ENCODE measurements at places on chromosomes 3 and 15. TPM values are rescaled to one million over a fixed set of nuclear protein-coding genes. Genes with fewer than 3 reads are reported as not detected.
A peak's percentile ranks its signal among the peaks of the same experiment; 100 is the strongest.

DNA sequence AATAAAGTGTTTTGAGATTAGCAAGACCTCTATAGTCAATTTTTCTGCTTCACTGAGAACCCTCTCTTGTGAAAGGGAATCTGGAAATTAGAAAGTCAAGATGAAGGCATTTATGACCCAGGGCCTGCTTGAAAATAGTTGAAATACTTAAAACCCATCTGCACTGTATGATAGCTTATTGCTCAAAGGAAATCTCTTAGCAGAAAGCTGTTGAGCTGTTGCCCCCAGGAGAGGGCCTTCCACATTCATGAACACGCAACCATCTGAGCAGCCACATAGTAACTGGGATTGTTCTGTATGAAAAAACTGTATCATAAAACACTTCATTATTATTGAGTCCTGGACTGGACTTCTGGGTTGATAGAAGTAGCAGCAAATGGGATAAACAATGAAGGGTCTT lies 106.4 kb upstream of the PTX3 start:
- H3K4me3 ChIP-seq: no peak overlapping the region
- no peaks in the 10 kb centered on the region for H3K36me3 ChIP-seq
- H3K27ac ChIP-seq: no peak overlapping the region
- H3K27me3 ChIP-seq: no peaks in the 10 kb centered on the region
- DNase-seq: no peak

GRCh38 chr15:36612063-36612788 lies 32.8 kb downstream of the CDIN1 start:
- DNase-seq: no peak
- no peaks in the 10 kb centered on the region for H3K4me1 ChIP-seq
- no peak overlapping the region for H3K4me3 ChIP-seq
- no peaks in the 10 kb centered on the region for H3K36me3 ChIP-seq

DNA sequence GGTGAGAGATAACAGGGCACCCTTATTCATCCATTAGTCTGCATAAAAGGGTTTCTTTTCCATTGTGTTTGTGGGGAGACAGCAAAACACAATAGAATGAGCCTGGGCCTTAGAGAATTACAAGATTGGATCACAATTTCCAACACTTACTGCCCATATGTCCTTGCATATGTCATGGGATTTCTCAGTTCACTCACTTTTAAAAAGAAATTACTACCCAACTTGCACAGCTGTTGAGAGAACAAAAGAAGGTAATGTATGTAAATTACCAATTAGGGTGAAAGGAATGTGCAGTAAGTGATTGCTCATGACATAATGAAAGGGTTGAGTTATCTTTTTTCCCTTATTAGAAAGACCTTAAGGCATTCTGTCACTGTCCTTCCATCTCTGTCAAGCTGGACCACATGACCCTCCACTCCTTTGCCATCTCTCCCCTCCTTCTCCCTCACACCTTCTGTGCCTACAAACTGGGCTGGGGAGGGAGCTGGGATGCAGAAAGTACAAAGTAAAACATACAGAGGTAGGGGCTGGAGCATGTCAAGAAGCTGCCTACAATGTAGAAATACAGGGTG lies 244.2 kb downstream of the ZMAT3 start:
- H3K4me3 ChIP-seq: no peak overlapping the region
- peaks cover 2% of the 10 kb centered on the region for H3K4me1 ChIP-seq
- no peaks in the 10 kb centered on the region for H3K27me3 ChIP-seq
- H3K36me3 ChIP-seq: no peaks in the 10 kb centered on the region
- DNase-seq: no peak

DNA sequence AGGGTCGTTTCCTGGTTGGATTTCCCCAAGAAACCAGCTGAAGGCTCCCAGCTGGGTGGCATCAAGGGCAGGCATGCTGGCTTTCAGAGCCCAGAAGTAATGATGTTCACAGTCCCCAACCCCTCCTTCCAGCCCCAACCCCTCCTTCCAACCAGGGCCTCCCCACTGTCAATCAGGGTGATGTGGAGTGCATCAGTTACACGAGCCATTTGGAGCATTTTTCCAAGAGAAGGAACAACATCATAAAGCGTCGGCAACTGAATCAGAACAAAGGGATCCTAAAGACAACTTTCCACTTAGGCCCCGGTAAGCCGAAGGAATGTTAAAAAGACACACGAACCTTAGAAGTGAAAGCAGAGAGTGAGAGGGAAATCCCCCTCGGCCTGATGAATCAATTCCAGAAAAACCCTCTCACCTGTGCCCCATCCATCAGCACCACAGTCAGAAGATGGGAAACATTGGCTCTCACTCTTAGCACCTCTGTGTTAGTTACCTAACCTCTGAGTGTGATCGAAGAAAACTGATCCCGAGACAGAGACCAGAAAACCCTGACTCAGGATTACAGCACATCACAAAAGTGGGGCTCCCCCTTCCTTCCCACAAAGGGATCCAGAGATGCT lies 101.2 kb upstream of the WNT5A start:
- no peaks in the 10 kb centered on the region for H3K36me3 ChIP-seq
- no peaks in the 10 kb centered on the region for H3K27me3 ChIP-seq
- H3K4me1 ChIP-seq: no peaks in the 10 kb centered on the region

- peaks cover 8% of the 10 kb centered on the region for H3K4me1 ChIP-seq
Measured at GRCh38 chr3:106130384-106131198, 261.8 kb upstream of the CBLB start.

- H3K36me3 ChIP-seq: peaks cover 52% of the 10 kb centered on the region
- H3K27me3 ChIP-seq: no peaks in the 10 kb centered on the region
- DNase-seq: no peak
- peak overlapping the region; percentile 89 for H3K27ac ChIP-seq
Measured at GRCh38 chr3:56684029-56684428, 964 bp upstream of the TASOR start.

DNA sequence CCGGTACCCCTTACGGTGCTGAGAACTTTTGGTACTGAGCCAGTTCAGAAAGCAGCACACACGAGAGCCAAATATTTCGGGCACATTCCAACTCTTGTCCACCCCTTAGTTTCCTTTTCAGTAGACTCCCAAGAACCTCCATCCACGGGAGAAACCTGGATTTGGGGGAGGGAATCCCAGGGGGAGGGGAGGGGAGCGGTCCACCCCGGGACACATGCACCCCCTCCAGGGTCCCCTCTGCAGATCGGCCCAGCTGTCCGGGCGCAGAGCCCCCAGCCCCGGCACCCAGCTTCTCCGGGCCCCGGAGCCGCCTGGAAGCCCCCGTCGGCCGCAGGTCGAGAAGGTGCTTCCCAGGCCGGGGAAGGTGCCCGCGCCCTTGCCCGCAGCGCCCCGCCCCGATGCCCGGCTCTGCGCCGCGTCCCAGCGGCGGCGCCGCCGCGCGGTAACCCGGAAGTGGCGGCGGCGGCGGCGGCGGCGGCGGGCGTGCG lies 455 bp upstream of the ABHD17C start:
- peak; percentile 30 for DNase-seq
- peaks cover 18% of the 10 kb centered on the region for H3K4me1 ChIP-seq
- H3K27ac ChIP-seq: peak overlapping the region; percentile 82
- no peaks in the 10 kb centered on the region for H3K36me3 ChIP-seq
- peak overlapping the region; percentile 79 for H3K4me3 ChIP-seq
- peaks cover 29% of the 10 kb centered on the region for H3K27me3 ChIP-seq

DNA sequence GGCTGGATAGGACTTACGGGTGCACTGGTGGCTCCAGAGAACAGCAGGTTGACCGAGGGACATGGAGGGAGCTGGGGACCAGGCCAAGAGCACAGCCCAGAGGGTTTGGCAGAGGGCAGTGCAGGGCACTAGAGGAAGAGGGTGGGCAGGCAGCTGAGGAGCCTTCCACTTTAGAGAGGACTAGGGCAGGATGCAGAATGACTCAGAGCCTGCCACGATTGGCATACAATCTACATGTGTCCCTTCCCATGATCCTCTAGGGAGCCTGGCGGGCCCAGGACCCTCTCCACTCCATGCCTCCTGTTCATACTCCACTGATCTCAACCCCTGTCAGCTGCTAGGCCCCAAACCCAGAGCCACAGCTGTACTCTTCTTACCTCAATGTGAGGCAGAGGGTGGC lies 14.4 kb upstream of the APEH start:
- H3K4me3 ChIP-seq: no peak overlapping the region
- H3K27me3 ChIP-seq: no peaks in the 10 kb centered on the region
- no peaks in the 10 kb centered on the region for H3K4me1 ChIP-seq
- H3K36me3 ChIP-seq: no peaks in the 10 kb centered on the region

DNA sequence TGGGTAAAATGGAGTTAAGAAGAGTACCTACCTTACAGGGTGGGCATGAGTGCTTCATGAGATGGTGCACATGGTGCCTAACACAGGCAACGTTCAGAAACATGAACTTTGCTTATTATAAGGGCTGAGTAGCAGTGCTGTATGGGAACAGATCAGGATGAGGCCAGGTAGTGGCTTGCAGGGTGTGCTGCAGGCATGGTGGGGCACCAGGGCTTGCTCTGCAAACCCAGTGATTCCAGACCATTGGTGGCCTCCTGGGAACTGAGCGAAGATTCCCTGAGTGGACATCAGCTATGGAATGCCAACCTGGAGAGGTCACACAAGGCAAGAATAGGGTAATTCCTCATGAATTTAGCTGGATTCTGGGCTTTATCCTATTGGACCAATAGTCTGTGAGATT lies 15.8 kb downstream of the TMEM43 start:
- H3K4me3 ChIP-seq: no peak overlapping the region
- no peaks in the 10 kb centered on the region for H3K27me3 ChIP-seq
- H3K36me3 ChIP-seq: peaks cover 39% of the 10 kb centered on the region
- DNase-seq: no peak
- peak overlapping the region; percentile 78 for H3K27ac ChIP-seq
- H3K4me1 ChIP-seq: peaks cover 42% of the 10 kb centered on the region

- H3K36me3 ChIP-seq: no peaks in the 10 kb centered on the region
- H3K27ac ChIP-seq: no peak overlapping the region
- H3K4me1 ChIP-seq: no peaks in the 10 kb centered on the region
- peaks cover 5% of the 10 kb centered on the region for H3K27me3 ChIP-seq
Measured at GRCh38 chr3:5276934-5277333, 89.4 kb downstream of the EDEM1 start.

- no peak overlapping the region for H3K27ac ChIP-seq
- no peak for DNase-seq
- no peaks in the 10 kb centered on the region for H3K36me3 ChIP-seq
- peaks cover 12% of the 10 kb centered on the region for H3K4me1 ChIP-seq
Measured at GRCh38 chr3:184003187-184003967, 14.3 kb downstream of the ABCC5 start.

DNA sequence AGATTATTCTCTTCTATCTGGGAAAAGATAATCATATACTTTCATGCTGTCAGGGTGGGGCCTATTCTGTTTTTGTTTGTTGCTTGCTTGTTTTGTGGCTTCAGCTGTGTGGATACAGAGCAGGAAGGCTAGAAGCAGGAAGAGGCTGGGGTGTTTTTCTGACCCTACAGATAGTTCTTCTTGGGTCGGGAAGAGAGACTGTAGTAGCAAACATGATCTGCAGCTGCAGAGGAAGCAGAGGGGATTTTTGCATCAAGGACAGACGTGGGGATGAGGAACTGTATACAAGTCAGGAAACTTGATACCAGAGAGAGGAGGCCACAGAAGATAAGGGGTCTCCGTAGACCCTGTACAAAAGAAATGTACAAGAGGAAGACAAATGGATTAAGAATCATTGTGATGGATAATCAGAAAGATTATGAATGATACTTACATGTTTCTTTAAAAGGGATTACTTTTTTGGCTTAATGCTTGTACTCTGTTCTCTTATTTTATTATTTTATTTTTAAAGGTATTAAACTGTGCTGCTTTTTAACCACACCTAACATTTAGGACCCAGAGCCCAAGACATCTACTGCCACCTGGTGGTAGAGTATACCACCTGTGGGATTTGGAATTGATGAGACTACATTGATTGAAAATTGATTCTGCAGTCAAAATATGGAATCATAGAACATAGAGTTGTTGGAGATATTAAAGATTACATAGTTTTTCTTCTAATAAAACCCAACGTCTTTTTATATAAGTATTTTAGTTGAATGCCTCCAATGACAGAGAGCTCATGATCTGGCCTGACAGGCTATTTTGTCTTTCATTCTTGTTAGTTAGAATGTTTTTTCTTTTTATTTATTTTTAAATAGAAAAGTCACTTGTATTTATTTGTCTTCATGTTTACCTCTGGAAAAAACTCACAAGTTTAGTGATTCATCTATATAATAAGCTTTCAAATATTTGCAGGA lies 87.3 kb upstream of the ROPN1 start:
- peak; percentile 24 for DNase-seq
- no peak overlapping the region for H3K4me3 ChIP-seq
- H3K27me3 ChIP-seq: peaks cover 13% of the 10 kb centered on the region
- H3K4me1 ChIP-seq: no peaks in the 10 kb centered on the region

GRCh38 chr3:194045919-194046318 lies 90.0 kb upstream of the HES1 start:
- H3K27ac ChIP-seq: no peak overlapping the region
- DNase-seq: no peak
- peaks cover 12% of the 10 kb centered on the region for H3K27me3 ChIP-seq
- H3K4me3 ChIP-seq: no peak overlapping the region
- peaks cover 3% of the 10 kb centered on the region for H3K4me1 ChIP-seq

DNA sequence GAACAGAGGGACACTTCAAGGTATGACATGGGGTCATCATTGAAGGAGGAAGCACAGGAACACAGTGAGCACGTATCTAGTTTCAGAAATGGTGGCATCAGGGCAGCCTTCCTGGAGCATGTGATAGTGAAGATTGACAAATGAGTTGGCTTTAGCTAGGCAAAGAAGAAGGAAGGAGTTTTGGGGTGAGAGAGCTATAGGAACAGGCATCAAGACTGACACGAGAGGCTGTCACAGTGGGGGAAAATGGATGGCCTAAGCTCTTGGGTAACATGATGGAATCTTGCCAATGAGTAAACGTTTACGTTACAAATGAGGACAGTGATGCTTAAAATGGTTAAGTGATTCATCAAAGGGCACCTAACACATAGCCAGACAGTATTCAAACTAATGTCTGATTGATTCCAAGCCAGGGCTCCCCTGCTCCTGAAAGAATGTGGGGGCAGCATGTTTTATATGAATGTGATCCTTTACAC lies 23.1 kb upstream of the GPR171 start:
- H3K4me3 ChIP-seq: no peak overlapping the region
- no peak for DNase-seq
- H3K27ac ChIP-seq: peak overlapping the region; percentile 6

- DNase-seq: no peak
- no peak overlapping the region for H3K4me3 ChIP-seq
- H3K27ac ChIP-seq: no peak overlapping the region
- no peaks in the 10 kb centered on the region for H3K36me3 ChIP-seq
- H3K4me1 ChIP-seq: no peaks in the 10 kb centered on the region
Measured at GRCh38 chr3:175179055-175179454, 319.9 kb downstream of the NAALADL2 start.

The DNAJB11 gene
- total RNA-seq: 54.9 TPM

The OSBPL10 gene
- 0.89 TPM for total RNA-seq

The ATP13A3 gene
- total RNA-seq: 73.8 TPM

The TGM5 gene
- not detected for total RNA-seq

The CEP19 gene
- 5.3 TPM for total RNA-seq

The RPL32 gene
- 2,113 TPM for total RNA-seq

The HCLS1 gene
- 350 TPM for total RNA-seq

The CALML4 gene
- 13.5 TPM for total RNA-seq

The FBXW12 gene
- not detected for total RNA-seq

The B3GNT5 gene
- total RNA-seq: 0.71 TPM

The C3orf22 gene
- total RNA-seq: not detected

The CDV3 gene
- 196 TPM for total RNA-seq
